ENCODE measurements at places on chromosomes 1 and 21. TPM values are rescaled to one million over a fixed set of nuclear protein-coding genes. Genes with fewer than 3 reads are reported as not detected.

Gene SYCP1
- not detected for polyA plus RNA-seq

Gene SLC41A1
- polyA plus RNA-seq, result 27.4 TPM

Gene VAMP3
- polyA plus RNA-seq, result 33.6 TPM

Gene PGLYRP4
- polyA plus RNA-seq, result not detected

Gene PTPRF
- 44.6 TPM for polyA plus RNA-seq

Gene DMBX1
- not detected for polyA plus RNA-seq

Gene BATF3
- 3.1 TPM for polyA plus RNA-seq

Gene UTS2
- polyA plus RNA-seq, result not detected
